ENCODE measurements at places on chromosomes 7 and 10.

DNA sequence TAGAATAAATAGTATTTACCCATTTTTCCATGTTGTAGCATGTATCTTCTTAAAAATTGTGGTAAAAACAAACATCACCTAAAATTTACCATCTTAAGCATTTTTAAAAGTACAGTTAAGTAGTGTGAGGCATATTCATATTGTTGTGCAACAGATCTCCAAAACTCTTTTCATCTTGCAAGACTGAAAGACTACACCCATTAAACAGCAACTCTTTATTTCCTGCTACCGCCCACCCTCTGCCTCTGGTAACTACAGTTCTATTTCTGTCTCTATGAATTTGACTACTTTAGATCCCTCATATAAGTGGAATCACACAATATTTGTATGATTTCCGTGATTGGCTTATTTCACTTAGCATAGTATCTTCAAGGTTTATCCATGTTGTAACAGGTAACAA lies 40.0 kb upstream of the AGBL3 start:
- DNase-seq = no peak

GRCh38 chr10:80516506-80517075 lies 21.1 kb upstream of the SH2D4B start:
- no peak for DNase-seq

DNA sequence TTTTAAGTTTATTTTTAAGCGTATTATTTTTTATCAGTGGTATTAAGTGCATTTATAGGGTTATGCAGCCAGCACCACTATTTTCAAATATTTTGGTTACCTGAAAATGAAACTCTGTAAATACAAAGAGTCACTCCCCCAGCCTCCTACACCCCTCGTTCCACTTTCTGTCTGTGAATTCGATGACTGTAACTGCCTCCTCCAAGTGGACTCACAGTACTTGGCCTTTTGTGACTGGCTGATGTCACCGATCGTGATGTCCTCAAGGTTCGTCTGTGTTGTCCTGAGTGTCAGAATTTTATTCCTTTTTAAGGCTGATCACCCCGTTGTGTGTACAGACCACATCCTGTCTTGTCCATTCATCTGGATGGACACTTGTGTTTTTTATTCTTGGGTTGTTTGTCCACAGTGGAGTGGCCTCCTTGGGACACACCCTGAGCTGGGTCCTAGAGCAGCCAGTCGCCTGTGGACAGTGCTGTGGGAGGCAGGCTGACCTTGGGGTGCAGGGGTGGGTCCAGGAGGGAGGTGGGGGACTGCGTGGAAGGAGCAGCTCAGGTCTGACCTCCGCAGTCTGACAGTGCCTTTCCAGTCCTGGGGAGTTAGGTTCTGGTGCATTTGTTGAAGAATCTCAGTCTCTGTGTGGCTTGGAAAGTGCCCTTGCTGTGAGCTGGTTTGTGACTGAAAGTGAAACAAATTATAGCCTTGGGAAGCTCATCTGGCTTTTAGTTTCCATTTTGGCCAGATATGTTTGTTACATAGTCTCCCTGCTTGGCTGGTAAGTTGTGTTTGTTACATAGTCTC lies 6.9 kb downstream of the MTG1 start:
- no peak for DNase-seq

GRCh38 chr7:119664601-119665000 lies 608.4 kb upstream of the KCND2 start:
- DNase-seq = no peak

- no peak for DNase-seq
Observed at GRCh38 chr10:9244864-9245263, 1190.4 kb downstream of the GATA3 start.

Data from T-helper 2 cell (primary cell).